ENCODE measurements at places on chromosomes 13 and 19.

GRCh38 chr19:7483720-7484201 lies 5.1 kb downstream of the PEX11G start:
- DNase-seq = no peak

DNA sequence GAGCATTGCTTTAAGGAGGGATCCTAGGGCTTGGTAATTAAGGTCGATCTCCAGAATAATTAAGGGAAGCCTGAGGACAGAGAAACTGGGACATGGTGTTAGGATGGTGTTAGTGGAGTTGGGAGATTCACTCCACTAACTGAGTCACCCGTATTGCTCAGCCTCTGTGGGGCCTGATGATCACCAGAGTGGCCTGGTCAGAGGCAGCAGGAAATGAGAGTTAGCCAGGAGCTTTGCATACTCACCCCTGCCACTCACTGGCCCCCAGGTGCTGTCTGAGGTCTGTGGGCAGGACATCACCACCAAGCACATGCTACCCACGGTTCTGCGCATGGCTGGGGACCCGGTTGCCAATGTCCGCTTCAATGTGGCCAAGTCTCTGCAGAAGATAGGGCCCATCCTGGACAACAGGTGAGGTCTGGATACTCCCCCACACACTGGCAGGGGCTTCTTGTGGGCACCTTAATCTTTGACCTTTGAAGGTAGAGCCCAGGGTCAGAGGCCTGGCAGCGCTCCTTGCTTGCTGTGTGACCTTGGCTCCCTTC lies 32.1 kb downstream of the PPP2R1A start:
- DNase-seq = no peak

- peak; percentile 51 for DNase-seq
These were observed 33.8 kb upstream of the GARRE1 start for GRCh38 chr19:34220472-34221063.

GRCh38 chr19:50801107-50801506 lies 10.9 kb downstream of the ACP4 start:
- no peak for DNase-seq

- peak; percentile 56 for DNase-seq
These were observed 630 bp downstream of the RNF126 start for GRCh38 chr19:662207-662961.

DNA sequence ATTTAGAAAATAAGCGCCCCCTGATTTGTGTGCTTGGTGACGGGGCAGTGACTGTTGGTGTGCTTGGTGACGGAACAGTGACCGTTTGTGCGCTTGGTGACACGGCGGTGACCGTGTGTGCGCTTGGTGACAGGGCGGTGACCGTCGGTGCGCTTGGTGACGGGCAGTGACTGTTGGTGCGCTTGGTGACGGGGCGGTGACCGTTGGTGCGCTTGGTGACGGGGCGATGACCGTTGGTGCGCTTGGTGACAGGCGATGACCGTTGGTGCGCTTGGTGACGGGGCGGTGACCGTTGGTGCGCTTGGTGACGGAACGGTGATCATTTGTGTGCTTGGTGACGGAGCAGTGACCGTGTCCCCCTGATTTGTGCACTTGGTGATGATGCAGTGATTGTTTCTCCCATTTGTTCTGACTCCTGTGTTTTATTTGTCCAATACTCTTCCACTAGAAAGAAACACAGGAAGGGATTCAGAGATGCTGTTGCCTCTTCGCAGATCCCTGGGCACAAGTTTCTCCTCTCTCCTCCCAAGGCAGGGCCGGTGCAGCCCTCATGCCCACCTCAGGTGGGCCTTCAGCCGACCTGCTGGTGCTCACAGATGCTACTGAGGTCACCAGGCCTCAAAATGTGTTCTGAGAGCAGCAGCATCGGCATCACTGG lies 128.3 kb downstream of the ATP11A start:
- no peak for DNase-seq

GRCh38 chr19:41887711-41888382 lies 4.9 kb downstream of the ARHGEF1 start:
- peak; percentile 76 for DNase-seq

GRCh38 chr19:2560369-2560768 lies 84.4 kb downstream of the GADD45B start:
- no peak for DNase-seq

GRCh38 chr19:37986048-37986750 lies 79.2 kb downstream of the SIPA1L3 start:
- no peak for DNase-seq

DNA sequence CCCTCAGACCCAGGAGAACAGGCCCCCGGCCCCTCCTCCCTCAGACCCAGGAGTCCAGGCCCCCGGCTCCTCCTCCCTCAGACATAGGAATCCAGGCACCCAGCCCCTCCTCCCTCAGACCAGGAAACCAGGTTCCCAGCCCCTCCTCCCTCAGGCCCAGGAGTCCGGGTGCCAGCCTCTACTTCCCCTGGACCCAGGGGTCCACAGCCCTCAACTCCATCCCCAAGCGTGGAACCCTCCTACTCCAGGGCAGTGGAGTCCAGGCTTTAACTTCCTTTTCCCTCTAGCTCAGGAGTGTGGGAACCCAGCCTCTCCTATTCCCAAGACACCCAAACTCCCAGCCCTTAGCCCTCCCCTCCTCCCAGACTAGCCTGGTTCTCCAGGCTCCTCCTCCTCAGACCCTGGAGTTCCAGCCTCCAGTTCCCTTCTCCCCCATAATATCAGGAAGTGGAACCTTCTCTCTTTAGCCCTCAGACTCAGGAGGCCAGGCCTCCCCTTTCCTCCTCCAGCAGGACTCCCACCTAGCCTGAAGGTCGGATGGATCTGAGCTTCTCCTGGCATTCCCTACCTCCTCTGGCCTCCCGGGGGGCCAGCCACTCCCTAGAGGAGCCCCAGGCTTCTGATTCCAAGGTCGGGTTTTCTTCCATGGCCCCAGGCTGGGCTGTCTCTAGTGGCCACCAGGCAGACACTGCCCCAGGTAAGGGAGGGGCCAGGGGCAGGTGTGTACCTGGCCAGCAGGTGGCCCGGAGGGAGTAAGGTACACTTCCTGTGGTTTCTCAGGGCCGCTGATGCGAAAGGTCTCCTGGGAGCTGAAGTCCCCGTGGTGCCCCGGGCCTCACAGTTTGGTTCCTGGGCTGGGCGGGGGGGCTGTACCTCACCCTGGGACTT lies at the start of gene TMC4:
Gene TMC4 (minus strand): TSS at position 690 of the 888 bp plus-strand sequence. CDS start 43 bp downstream, at position 647.
- no peak for DNase-seq
